ENCODE measurements at places on chromosomes 6 and 20.

DNA sequence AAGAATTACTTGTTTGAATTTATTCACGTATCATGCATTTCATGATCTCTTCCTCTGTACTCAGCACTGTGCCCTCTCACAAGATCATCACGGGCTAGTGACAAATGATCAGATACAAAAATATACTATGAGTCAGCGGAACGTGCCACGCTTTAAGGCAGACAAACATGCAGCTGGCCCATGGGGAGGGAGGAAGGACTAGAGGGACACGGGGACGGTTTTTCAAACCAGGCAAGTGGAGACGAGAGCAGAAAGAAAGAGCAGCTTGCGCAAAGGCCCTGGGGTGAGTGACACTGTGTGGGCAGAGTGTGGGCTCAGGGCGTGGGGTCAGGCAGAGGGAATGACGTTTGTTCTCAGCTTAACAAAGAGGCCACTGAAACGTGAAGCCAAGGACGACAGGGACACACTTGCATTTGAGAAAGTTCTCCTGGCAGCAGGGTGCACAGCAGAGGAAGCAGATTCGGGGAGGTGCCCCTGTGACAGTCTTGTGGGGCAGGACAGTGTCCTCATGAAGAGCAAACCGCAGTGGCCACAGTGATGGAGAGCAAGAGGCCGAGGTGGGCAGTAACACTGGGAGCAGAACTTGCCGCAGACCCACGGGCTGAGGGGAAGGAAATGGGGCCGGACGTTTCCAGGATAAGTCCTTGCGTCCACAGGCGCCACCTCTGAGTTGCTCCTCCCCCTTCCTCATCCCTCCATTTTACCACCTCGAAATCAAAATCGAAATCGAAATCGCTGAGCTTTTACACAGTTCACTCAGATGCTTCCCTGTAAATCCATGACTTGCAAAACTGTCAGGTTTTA, 6.9 kb upstream of the RPS6KA2 start:
- DNase-seq: no peak

DNA sequence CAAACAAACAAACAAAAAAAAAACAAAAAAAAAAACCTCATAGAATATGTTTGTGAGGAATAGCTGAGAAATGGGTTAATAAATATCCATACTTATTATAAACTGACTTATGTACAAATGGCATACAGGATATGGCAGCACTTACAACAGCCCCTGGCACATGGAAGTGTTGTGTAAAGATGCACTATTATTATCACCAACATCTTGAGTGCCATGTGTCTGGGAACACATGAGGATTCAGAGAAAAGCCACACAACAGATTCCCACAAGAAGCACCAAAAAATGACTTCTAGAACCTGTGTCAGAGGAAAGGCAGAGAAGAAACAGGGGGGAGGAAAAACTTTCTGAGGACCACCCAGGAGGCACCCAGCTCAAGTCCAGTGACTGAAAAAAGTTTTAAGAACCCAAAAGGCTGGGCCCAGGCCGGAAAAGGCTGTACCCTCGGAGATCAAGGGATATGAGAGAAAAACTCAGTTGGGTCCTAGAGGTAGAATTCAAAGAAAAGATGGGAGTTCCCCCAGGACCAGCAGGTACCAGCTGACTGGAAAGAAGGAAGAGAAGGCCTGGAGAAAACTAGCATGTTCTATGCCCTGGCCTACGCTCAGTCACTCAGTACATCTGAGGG, 9.4 kb upstream of the TAF8 start:
- no peak for DNase-seq

GRCh38 chr6:70221025-70221714, 81.7 kb downstream of the COL9A1 start:
- no peak for DNase-seq

GRCh38 chr6:35970181-35970580, 49.3 kb upstream of the SRPK1 start:
- DNase-seq: no peak

DNA sequence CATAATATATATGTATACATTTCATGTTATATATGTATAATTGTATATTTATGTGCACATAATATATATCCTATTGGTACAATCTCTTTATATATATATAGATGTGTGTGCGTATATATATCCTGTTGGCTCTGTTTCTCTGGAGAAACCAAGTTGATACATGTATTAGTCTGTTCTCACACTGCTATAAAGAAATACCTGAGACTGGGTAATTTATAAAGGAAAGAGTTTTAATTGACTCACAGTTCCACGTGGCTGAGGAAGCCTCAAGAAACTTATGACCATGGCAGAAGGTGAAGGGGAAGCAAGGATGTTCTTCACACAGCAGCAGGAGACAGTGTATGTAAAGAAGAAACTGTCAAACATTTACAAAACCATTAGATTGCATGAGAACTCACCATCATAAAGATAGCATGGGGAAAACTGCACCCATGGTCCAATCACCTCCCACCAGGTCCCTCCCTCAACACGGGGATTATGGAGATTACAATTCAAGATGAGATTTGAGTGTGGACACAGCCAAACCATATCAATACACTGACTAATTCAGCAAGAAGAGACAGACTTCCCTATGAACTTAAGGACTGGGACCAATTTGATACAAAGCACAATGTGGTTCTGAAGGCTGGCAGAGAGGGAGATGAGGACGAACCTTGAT, 14.0 kb downstream of the CST3 start:
- DNase-seq: no peak

GRCh38 chr20:6108330-6108729, 14.5 kb downstream of the FERMT1 start:
- DNase-seq: no peak

DNA sequence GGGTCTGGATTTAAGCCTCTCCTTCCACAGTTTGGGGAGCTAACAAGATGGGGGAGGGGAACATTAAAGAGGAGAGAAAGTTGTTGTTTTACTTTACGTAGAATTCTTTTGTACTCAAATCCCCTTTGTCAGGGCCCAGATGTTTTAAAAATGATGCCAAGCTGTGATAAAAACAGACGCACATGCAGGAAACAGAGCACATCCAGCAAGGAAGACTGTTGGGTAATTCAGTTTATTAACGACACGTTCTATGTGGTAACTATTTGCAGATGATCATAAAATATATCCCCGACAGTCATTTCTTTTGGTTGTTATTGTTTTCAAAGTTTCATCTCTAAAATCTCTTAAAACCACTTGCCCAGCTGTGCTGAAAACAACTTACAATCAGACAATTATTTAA, 307.0 kb upstream of the PRDM1 start:
- no peak for DNase-seq

DNA sequence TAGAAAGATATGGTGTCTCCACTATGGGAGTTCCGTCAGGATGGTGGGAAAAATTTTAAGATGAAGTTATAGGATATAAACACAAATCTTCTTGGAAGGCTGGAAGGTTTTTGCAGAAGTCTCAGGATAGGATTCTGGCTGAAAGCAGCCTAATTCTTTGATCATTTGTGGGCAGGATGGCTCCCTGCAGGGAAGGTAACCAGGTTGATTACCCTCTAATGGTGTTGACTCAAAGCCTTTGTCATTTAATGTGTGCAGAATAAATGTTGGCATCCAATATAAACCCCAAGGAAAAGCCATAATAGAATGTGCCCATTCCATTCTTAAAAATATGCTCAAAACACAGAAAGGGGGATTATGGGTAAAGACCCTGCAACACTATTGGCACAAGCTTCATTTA, 204.3 kb downstream of the EPM2A start:
- no peak for DNase-seq
